Left ventricle myocardium superior (tissue), 1 donor: ENCODE measurements at places on chromosomes 3 and 15. TPM values are rescaled to one million over a fixed set of nuclear protein-coding genes. Genes with fewer than 3 reads are reported as not detected.

Gene GAP43
- 0.25 TPM for total RNA-seq

Gene PATL2
- 3.0 TPM for total RNA-seq

Gene RTP1
- not detected for total RNA-seq

Gene PLA2G4B
- total RNA-seq: 5.7 TPM

Gene IL5RA
- 0.17 TPM for total RNA-seq

Gene NAALADL2
- 3.1 TPM for total RNA-seq

Gene MCF2L2
- total RNA-seq: 0.25 TPM

Gene TMEM266
- total RNA-seq: 0.10 TPM

Gene TTBK2
- 20.9 TPM for total RNA-seq

Gene DUOXA2
- not detected for total RNA-seq

Gene DNASE1L3
- total RNA-seq: 1.9 TPM

Gene FAM107A
- 78.0 TPM for total RNA-seq
